ENCODE measurements at places on chromosomes 5 and 9.
A peak's percentile ranks its signal among the peaks of the same experiment; 100 is the strongest.

GRCh38 chr5:127920936-127921335, 162.6 kb upstream of the SLC12A2 start:
- no peak for DNase-seq

GRCh38 chr9:105259731-105260612, 15.5 kb downstream of the SLC44A1 start:
- no peak for DNase-seq

- no peak for DNase-seq
Measured at GRCh38 chr5:127961006-127961762, 122.4 kb upstream of the SLC12A2 start.

DNA sequence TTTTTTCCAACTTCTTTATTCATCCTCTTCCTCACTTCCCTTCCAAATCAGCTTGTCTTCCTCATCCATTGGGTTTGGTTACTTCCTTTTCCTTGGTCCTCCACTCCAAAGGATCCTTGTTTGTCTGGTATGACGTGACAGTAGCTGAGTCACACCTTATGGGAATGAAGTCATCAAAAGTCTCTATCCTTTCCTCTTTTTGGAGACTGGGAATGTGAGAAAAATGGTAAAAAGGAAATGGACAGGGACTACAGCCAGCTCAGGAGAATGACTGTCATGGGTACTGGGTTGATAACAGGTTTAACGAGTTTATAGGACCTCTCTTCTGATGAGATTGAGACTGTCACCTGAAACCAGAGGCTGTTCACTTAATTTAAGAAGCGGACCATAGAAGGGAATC, 76.2 kb upstream of the MYO10 start:
- DNase-seq: no peak

- DNase-seq: no peak
Measured at GRCh38 chr5:139232147-139232724, 34.1 kb upstream of the SIL1 start.

DNA sequence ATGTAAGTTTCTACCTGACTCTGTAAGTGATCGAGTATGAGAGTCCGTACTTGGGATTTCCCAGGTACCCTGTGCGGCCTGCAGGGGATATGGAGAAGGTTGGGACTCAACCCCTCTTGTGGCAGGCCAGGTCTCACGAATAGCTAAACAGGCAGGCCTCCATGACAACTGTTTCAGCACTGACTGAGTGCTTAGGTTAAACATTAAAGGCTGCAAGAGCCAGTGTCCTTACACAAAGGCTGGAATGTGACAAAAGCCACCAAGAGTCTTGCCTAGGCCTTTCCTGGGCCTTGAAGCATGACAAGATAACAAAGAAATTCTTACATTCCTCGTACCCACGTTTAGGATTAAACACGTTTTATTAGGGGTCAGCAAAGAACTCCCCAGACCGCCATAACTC, 58.6 kb downstream of the THBS4 start:
- DNase-seq: no peak

GRCh38 chr5:177966839-177967166, 29.2 kb downstream of the PROP1 start:
- no peak for DNase-seq

- DNase-seq: no peak
Measured at GRCh38 chr5:180365829-180366228, 12.7 kb upstream of the GFPT2 start.

DNA sequence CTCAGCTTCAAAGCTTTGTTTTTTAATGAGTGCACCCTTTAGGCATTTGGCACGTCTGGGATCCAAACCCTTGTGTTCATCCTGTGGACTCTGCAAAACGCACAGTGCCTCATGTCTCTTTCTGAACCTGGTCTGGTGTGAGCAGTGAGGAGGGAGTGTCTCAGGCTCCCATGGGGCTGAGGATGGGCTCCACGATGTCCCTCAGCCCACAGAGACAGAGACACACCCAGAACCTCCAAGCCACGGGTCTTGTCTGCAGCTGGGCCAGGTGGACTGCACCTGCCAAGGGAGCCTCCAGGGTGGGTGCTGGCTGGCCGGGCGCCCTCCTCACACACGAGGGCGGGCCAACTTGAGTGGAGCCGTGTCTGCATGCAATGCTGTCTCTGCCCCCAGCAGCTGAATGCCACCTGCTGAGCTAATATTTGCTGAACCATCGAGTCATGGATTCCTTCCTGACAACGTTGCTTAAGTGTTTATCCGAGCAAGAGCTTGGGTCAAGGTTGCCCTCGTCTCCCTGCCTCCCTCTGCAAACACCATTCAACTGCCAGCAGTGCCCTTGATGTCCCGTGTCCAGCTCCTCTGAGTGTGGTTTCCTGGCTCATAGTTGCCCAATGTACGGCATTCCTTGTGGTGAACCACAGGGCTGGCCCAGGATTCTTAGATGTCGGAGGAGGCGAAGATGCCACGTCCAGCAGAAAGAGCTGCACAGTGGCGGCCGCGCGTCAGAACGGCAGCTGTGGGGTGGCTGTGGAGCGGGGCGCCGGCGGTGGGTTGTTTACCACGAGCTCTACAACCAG, 31.4 kb upstream of the LPCAT1 start:
- DNase-seq: no peak

DNA sequence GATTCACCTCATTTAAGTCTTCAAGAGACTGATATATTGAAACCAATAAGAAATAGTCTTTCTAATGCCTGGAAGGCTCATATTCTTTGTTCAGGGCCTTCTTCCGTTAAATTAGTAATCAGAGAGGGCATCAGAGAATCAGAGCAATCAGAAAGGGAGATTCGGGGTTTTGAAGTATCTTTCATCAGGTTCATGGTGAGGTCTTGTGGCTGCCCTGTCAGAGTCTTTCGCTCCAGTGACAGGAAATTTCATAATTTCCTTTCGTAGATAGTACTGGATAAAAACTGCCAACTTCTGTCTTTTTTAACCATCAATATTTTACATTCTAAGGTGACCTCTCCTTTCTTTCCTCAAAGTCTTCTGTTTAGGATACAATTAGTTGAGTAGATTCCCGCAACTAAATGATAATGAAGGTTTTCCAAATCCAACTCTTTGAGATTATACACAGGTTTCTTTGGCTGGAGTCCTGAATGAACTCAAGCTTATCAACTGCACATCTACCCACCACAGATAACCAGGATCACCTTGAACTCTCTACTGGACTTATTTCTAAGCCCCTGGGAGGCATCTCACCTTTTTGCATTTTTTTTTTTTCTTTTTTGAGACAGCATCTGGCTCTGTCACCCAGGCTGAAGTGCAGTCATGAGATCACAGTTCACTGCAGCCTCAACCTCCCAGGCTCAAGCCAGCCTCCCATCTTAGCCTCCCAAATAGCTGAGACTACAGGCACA, 5.5 kb downstream of the IL31RA start:
- no peak for DNase-seq

GRCh38 chr5:147578228-147579024, 68.6 kb upstream of the DPYSL3 start:
- DNase-seq: no peak

DNA sequence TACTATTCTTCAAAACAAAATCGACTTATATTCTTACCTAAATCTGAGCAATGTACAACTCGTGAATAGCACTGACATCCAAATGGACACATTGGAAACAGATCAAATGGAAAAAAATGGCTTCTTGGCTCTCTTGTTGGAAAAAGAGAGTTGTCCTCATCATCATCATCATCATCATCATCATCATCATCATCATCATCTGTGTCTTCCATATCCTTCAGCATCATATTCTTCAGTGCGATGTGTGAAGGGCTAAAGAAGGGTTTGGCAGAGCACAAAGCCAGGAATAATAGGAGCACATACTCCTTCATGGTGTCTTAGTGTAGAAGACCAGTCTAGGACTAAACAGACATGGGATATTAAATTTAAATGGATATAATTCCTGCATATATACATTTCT, 7.7 kb downstream of the ASPN start:
- no peak for DNase-seq

- no peak for DNase-seq
Measured at GRCh38 chr9:85516976-85517637, 224.6 kb downstream of the AGTPBP1 start.

DNA sequence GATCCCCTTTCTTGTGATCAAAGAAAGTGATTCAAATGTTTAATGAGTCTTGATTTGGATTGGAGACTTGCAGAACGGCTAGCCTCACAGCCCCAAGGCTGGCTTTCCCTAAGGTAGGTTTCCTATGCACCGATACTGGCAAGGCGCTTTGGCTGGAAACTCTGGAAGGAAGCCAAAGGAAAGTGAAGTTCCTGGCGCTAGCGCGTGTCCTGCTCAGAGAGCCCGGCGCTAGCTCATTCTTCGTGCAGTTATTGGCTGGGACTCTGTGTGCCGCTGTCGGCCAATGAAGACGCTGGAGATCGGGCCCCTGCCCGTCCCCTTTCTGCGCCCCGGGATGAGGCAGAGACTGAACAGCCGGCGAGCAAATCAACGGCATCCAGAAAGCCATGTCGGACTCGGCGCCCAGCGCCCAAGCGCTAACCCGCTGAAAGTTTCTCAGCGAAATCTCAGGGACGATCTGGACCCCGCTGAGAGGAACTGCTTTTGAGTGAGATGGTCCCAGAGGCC, at the start of gene PCDHGC3:
TSS of gene PCDHGC3 (plus strand) at position 342 of the 507 bp plus-strand sequence. CDS start at position 493, 151 bp downstream.
- DNase-seq: peak; percentile 72

DNA sequence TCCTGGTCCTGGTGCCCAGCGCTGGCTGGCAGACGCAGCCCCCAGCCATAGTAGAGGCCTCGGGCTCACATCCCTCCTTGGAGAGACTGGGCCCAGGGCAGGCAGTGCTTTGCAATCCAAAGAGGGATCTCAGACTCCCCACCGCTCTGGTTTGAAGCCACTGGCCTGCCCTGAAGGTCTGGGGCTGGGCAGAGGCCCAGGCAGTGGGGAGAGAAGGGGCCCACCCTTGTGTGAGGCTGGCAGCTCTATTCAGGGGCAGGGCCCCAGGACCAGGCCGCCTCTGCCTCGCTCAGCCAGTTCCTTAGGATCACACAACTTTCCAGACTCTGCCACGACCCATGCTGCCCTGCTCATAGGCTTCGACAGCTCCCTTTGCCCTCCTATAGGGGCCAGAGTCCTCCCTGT, 10.7 kb upstream of the SEC16A start:
- no peak for DNase-seq

GRCh38 chr5:65204966-65205365, 276.8 kb downstream of the ADAMTS6 start:
- no peak for DNase-seq

GRCh38 chr9:122200960-122201595, 27.7 kb downstream of the LHX6 start:
- no peak for DNase-seq

DNA sequence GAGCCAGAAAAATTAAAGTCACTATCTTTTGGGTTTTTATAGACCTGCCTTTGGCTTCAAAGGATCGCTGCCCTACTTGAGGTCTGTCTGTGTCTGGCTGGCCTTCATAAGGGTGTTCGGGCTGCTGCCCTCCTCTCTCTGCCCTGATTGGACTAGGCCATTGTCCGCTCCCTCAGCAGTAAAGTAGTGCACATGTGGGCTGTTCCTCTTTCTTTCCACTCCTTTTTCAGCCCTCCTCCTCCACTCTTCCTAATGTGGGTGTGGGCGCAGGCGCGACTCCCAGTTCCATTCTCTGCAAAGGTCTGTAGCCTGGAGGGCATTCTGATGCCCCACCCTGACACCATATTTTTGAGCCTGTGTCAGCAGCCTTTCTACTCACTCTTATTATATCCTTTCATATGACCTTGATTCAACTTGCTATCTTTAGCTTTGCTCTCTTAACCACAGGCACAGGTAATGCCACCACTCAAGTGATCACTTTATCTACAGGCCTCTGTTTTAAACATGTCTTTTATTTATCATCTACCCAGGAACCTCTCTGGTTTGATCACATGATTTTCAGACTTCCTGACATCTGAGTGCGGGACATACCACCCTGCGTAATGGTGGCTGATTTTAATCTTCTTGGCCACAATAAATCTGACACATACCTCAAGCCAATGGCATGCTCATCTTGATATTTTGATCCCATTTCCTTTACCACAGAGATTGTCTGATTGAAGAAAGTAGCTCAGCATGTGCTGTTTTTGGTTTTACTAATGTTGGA, 144.5 kb downstream of the AOPEP start:
- peak; percentile 38 for DNase-seq

- DNase-seq: peak; percentile 63
Measured at GRCh38 chr9:91040371-91041215, 239.0 kb downstream of the SYK start.

DNA sequence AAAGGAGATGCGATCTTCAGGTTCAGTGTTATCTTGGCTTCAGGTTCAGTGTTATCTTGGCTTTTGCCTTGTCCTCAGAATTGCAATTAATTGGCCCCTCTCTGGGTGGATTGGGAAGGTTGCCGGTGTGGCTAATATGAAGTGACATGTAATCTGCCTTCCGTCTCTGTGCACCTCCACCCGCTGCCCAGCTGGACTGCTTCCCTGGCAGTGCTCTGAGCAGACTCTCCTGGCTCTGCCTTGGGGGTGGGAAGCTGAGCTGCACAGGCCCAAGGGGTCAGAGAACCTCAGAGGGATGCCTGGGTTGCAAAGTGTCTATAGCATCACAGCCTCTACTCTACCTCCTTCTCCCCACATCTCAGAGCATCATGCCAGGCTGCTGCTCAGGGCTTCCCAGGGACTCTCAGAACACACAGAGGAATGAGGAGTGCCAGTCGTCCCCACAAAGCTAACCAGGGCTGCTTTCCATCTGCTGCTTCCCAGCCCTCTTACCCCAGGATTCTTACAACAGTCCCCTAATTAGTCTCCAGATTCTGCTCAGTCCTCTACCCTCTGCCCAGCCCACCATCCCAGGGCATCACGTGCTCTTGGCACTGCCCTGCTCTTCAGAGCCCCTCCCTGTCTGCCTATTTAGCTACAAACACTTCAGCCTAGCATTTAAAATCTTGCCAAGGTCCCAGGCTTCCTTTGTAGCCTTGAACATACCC, 54.4 kb upstream of the AFAP1L1 start:
- no peak for DNase-seq

DNA sequence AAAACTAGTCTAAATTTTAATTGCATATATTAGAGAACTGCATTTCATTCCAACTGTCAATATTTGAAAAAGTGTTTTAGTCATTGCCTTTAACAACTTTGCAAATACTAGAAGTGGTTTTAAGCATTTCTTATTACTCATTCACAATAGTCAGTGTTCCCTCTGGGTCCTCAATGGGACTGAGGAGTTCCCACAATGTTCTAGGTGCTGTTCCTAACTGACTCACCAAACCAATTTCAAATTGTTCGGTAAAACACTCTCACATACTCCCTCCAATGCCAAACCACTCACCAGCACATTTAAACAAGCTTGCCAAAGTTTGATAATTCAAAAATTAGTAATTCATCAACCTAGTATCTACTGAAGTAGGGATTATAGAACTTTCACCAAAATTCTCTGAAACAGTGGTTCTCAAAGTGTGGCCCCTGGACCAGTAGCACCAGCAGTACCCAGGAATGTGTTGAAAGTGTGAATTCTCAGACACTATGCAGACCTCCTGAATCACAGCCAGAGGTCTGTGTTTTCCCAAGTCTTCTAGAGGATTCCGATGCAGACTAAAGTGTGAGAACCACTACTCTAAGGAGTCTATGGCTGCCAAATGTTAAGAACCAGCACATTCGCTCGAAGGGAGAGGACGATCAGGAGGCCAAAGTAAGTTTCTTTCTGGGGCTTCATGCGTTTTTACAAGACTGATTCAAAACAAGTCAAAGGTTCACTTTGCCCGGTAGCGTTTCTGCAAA, 72.8 kb downstream of the APBA1 start:
- no peak for DNase-seq

GRCh38 chr5:59027145-59027907, 444.5 kb downstream of the RAB3C start:
- DNase-seq: no peak
